ENCODE measurements at places on chromosomes 1 and 21.
A peak's percentile ranks its signal among the peaks of the same experiment; 100 is the strongest.

- DNase-seq, result peak; percentile 46
These were observed 135.9 kb downstream of the HHAT start for GRCh38 chr1:210464519-210465039.

DNA sequence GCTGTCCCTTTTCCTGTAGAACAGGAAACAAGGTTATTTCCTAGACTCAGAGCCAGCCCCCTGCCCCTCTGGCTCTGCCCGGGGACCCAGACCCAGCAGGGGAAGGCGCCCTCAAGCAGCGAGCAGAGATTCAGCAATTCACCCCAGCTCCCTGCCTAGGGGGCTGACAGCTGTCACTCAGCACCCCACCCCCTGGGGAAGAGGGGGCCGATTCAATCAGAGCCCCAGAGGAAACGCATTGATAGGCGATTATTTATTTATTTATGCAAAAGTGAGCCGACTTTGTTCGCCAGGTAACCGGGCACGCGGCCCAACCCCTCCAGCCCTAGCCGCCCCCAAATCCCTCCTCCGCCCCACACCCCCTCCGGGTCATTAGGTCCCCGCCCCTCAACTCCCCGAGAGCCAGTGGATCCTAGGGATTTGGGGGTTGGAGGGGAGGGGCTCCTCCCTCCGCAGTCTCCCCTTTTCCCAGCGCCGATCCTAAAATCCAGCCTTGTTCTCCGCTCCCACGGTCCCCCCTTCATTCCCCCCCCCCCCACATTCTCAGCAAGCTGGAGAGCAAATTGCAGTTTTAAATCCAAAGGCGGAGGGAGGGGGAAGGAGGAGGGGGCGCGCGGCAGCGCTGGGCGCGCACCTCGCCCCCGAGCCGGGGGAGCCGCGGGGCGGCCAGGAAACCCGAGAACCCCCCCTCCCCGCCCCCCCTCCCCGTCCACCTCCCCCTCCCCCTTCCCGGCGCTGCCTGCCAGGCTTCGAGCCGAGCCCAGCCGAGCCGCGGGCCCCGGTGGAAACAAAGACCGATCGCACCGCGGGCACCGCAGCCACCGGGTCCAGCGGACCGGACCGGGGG is 1.3 kb downstream of the AHDC1 start:
- no peak for DNase-seq

DNA sequence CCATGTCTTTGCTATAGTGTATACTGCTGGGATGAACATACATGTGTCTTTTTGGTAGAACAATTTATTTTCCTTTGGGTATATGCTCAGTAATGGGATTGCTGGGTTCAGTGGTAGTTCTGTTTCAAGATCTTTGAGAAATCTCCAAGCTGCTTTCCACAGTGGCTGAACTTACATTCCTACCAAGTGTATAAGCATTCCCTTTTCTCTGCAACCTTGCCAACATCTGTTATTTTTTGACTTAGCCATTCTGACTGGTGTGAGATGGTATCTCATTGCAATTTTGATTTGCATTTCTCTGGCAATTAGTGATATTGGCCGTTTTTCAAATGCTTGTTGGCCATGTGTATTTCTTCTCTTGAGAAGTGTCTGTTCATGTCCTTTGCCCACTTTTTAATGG is 37.5 kb upstream of the ANGPTL1 start:
- DNase-seq, result no peak

DNA sequence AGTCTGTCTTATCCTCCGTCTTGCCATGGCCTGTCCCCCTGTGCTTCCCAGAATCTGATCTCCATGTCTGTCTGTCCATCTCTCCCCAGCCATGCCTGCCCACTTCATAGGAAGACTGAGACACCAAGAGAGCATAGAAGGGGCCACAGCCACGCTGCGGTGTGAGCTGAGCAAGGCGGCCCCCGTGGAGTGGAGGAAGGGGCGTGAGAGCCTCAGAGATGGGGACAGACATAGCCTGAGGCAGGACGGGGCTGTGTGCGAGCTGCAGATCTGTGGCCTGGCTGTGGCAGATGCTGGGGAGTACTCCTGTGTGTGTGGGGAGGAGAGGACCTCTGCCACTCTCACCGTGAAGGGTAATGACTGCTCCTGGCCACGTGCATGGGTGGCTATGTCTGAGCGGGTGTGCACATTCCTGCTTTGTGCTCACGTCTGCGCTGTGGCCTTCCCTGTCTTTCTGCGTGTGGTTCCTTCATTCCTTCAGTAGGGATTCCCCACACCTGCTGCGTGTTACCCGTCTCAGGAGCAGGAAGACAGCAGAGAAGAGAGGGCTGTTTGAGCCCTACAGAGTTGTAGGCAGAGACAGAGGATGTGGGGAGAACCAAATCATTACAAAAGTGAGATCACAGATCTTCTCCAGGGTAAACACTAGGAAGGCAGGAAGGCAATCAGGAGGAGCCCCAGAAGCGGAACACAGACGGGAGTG is 80.8 kb downstream of the OBSCN start:
- DNase-seq, result peak; percentile 19

DNA sequence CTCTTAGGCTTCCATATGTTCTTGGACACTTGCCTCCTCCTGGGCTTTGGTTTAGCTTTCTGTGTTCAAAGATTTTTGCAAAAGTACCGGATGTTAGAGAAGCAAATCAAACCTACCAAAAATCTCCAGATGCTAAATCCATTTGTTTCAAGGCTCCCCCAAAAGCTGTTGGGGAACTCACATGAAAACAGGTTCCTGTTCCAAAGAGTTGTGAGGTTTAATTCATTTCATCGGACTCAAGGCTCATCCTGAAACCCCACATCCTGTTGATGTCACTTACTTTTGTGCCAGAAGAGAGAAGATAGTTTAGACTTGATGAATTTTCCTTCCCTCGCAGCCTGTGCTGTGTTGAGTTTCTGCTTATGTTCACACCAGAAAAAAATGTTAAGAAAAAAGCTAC is 41.7 kb upstream of the RXRG start:
- no peak for DNase-seq

All from activated T-cell treated with anti-CD3 and anti-CD28 coated beads, Interleukin-2, amount 50 U/mL, for 24 hours (primary cell).